ENCODE measurements at places on chromosomes 11 and 22.

GRCh38 chr11:119895981-119896380 lies 167.0 kb upstream of the NECTIN1 start:
- DNase-seq, result no peak

GRCh38 chr22:24834845-24835570 lies 29.0 kb downstream of the SGSM1 start:
- DNase-seq, result no peak

DNA sequence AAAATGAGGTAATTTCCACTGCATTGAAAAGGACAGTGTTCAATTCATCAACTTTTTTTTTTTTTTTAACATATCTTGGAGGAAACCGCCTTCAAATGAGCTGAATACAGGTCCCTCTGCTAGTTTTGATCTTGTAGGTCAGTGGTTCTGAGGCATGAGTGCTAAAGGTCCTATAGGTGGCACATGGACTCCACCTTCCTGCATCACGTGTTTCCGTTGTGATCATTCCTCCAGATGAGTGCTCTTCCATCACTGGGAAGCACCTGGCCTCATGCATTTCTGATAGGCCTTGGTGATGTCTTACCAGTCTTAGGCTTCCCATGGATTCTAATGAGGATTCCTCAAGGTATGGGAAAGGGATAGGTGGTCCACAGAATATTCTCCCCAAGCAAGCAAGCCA lies 37.8 kb downstream of the FDX1 start:
- no peak for DNase-seq

- DNase-seq, result no peak
Measured at GRCh38 chr22:34294986-34295385, 374.7 kb upstream of the LARGE1 start.

DNA sequence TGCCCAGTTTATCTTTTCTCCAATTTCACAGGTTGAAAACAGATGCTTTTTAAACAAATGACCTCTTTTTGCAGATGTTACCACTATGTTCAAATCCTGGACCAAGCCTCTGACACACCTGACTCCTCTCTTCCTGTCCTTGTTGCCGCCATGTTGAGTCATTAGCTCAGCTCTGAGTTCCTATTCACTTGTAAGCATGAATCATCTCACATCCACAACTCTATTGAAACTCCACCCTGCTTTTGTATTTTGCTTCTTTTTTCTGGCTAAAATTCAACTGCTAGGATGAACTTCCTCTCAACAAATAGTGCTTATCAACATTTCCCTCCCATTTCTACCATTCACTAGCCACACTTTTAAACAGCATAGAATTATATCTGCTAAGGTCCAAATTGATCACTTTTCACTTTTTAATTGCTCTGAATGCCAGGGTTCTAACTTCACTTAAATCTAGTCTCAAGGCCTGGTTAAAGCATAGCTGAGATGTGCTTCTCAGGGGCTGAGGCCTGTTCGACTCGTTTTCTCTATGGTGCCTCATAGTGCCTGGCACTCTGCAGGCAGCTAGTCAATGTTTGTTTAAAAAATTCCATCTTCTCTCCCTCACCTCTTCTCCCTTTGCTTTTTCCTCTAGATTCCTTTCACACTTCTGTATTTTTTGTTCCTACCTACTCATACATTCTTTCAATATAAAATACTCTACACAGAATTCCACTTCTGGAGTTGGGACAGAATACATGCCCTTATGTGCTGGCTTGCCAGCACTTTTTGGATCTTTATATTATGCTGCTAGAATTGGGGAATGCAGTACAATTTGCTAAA lies 3.9 kb downstream of the JOSD1 start:
- peak; percentile 17 for DNase-seq

DNA sequence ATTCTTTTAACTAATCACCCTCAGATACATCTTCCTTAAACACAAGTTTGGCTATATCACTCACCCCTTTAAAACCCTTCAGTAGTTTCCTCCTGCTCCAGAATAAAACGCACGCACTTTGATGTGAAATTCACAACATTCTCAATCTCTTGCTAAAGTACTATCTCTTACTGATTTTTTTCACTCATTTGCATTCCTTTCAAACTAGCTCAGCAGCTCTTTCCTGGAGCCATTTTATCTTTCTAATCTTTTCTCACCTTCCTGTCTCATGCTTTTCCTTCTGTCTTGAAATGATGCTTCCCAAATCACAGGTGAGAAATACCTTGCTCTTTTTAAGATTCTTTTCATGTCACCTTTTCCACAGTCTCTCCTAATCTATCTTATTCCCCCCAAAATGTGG lies 1074.4 kb downstream of the DLG2 start:
- DNase-seq, result no peak

DNA sequence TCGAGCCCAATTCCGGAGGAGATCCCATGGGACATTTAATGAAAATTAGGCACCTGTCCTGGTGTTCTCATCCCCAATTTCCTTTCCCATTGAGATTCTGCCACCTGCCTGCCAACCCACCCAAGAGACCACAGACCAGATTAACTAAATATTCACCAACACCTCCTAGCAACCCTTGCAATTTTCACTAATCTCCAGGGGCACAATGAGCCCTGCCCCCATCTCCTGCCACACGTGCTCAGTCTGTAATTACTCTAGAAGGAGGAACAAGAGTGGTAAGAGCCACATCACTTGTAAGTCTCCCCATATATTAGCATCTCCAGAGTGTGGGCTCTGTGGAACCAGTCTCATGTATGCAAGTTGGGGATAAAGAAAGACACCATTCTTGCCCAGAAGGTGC lies 38.0 kb downstream of the IL18BP start:
- no peak for DNase-seq

- DNase-seq, result no peak
Measured at GRCh38 chr11:20201231-20201630, 41.0 kb upstream of the DBX1 start.

- no peak for DNase-seq
Measured at GRCh38 chr11:73194593-73194992, 23.5 kb upstream of the P2RY2 start.

DNA sequence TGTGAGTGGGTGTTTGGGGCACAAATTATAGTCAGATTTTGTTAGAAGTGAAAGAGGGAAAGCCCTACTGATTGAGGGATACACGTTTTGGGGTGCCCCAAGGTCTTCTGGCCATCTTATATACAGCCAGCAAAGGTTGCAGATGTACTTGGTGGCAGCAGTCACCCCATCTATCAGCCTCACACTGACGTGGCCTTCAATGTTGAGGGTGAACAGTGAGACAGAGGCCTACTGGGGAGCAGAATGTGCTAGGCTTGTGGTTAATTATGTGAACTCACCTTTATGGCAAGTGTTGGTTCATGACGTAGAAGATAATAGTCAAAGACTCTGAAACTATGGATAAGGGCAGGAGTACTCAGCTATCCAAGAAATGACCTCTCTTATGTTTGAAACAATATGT lies 121.2 kb downstream of the TRIM44 start:
- DNase-seq, result no peak

- DNase-seq, result no peak
Measured at GRCh38 chr22:17115945-17116565, 5.1 kb downstream of the TMEM121B start.

- DNase-seq, result no peak
Measured at GRCh38 chr11:94732617-94733281, 35.4 kb upstream of the AMOTL1 start.

DNA sequence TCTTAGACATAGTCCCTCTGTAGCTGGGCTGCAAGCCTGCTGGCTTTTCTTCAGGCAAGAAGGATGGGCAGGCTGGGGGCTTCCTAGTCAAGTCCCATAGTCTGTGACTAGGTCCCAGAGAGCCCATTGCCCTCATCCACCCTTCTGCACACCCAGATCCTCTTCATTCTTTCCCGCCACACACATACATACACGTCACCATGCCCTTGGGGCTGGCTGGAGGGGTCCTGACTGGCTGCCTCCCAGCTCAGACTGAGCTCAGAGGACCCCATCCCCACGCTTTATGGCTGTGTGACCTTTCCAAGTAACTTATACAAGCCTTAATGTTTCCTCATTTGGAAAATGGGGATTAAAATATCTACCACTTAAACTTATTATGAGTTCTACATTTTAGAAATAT lies 13.5 kb upstream of the PPFIBP2 start:
- no peak for DNase-seq

GRCh38 chr11:115455613-115456012 lies 48.6 kb downstream of the CADM1 start:
- DNase-seq, result no peak

GRCh38 chr22:39290724-39291161 lies 28.7 kb downstream of the RPL3 start:
- no peak for DNase-seq

- peak; percentile 53 for DNase-seq
Measured at GRCh38 chr11:62546244-62546928, at the start of gene AHNAK. Gene AHNAK (minus strand): TSS chr11:62546806. CDS start chr11:62536098, 10,708 bp downstream.

DNA sequence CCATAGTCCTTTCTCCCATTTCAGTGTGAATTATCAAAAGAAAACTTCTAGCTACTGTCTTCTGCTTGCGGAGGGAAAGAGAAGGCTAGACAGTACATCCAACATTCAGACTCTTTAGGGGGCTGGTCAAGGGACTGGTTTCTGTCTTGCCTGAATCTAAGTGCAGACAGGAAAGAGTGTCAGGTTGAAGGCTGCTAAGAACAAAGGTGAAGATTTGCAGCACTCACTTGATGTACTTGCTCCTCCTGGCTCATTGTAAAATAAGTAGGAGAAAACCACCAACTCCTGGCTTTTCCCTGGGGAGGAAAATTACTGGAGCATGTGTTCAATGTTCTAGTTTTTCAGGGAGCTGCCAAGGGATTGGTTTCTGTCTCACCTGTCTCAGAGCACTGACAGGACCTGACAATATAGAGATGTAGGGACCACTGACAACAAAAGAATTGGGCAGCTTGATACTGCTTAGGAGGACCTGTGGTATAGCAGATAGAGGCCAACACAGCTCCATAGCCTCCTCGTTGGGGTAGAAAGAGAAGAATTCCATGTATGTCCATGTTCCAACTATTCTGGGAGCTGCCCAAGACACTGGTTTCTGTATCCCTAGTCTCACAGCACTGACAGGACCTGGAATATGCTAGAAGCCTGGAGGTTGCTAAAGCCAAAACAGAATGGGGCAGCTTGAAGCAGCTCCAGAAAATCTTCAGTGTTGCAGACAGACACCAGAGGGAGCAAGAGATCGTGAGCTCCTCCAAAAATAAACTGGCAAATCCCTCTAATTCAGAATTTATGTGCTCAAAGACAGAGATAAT lies 39.7 kb upstream of the MMP12 start:
- DNase-seq, result no peak

DNA sequence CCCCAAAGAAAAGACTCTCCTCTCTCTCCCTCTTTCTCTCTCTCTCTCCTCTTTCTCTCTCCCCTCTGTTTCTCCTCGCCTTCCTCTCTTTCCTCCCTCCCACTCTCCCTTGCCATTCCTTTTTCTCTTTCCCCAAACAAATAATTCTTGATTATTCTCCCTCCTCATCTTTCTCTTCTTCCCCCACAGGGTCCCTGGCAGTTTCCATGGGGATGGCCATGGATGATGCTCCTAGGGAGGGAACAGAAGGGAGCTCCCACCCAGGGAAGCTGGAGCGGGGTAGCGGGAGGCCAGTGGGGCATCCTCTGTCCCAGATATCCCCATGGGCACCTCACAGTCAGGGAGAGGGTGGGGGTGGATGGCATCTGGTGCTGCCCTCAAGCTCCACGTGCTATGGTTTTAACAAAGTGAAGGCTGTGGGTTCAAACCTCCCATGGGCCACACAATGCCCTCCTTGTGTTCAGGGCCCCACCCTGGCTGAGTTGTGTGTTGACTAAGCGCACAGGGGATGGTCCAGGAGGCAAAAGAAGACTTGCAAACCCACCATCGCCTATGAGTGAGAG lies 266.4 kb downstream of the BUD13 start:
- no peak for DNase-seq

- DNase-seq, result peak; percentile 70
Measured at GRCh38 chr22:21567456-21568346, at the start of gene UBE2L3. Gene UBE2L3 (plus strand): TSS chr22:21567714. CDS start chr22:21567745, 31 bp downstream.

DNA sequence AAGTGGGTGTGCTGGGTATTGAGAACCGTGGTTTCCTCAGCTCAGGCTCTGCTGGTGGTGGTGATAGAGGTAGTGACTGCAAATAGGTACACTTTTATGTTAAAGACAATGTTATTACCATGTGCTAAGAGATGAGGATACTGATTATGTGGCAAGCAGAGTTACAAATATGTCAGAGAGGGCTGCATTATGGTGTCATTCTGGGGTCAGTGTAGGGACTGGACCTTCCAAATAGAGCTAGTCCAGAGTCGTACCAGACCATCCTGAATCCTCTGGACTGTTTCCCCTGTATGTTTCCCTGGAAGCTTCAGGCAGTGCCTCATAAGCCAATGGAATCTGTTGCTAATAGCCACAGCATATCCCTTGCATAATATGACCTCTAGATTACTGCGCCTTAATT lies at the start of gene DNAJB7:
Gene DNAJB7 (minus strand): TSS at position 101 of the 400 bp plus-strand sequence. CDS start 119 bp downstream, outside the sequence.
- DNase-seq, result no peak

GRCh38 chr11:118281284-118281683 lies 17.2 kb upstream of the MPZL2 start:
- DNase-seq, result no peak

GRCh38 chr22:48855013-48855412 lies 972.7 kb downstream of the BRD1 start:
- DNase-seq, result no peak

DNA sequence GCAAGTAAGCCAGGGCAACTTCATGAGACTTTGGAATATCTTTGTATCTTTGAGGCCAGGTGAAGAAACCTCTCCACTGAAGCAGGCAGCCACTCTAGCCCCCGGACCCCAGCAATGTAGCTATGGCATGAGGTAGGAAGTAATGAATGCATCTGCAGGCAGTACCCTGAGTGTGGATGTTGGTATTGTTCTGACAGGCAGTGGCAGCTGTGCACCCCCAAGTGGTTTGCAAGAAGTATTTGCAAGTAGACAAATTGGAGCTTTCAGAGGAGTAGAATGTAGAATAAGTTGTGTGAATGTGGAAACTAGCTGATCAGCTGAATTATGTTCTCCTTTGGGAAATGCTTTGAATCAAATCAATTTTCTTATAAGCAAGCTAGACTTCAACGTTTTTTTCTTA lies 194.4 kb upstream of the PGR start:
- DNase-seq, result no peak

- DNase-seq, result no peak
Measured at GRCh38 chr11:132980670-132981069, 551.6 kb downstream of the OPCML start.

- no peak for DNase-seq
Measured at GRCh38 chr11:120061761-120062560, 76.0 kb downstream of the TRIM29 start.

- DNase-seq, result no peak
Measured at GRCh38 chr11:32510039-32510438, 73.6 kb upstream of the EIF3M start.

DNA sequence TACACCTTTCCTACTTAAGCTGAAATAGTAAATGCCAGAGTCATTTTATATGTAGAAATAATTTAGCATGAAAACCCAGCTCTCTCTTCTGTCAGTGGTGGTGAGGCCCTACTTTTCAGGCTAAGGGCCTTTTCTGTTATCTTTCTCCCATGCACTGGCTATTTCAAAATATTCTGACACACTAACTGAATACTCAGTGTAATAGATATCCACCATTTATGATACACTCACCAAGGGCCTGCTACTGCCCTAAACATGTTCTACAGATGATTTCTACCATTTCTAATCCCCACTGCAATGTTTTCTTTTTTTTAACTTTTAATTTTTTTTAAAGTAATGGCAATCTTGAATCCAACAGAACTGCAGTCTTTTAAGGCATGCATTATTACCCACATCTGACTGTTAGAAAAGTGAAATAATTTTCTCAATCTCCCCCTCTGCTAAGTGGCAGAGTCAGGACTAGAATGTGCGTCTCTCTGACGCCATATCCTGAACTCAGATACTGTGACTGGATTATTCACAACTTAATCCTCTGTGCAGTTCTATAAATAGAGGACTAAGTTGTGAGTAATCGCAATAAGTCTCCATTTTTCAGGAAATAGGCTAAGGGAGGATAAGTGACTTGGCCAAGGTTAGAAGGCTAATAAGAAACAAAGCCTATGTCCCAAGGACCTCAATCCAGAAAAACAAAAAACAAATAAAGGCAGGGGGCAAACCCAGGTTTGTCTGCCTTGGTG lies 44.0 kb downstream of the GRAMD1B start:
- no peak for DNase-seq
